ENCODE measurements at places on chromosomes 7 and 10.

DNA sequence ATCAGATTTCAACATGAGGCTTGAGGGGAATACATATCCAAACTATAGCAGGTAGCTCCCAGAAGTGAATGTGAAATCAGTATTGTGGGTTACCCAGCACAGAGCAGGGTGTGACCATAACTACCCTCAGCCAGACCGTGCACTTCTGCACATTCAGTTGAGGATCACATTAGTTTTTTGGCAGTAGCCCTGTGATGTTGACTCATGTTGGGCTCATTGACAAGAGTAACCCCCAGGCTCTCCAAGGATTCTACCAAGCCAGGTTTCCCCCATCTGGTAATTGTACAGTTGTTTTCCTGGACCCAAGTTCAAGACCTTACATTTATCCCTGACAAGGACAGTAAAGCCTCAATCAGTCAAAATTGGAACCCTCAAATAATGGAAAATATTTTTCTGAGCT, 11.7 kb upstream of the CPA4 start:
- DNase-seq: no peak

- no peak for DNase-seq
Measured at GRCh38 chr10:114046087-114046458, 2.4 kb downstream of the ADRB1 start.

GRCh38 chr10:36383349-36383748, 741.3 kb upstream of the FZD8 start:
- DNase-seq: no peak

DNA sequence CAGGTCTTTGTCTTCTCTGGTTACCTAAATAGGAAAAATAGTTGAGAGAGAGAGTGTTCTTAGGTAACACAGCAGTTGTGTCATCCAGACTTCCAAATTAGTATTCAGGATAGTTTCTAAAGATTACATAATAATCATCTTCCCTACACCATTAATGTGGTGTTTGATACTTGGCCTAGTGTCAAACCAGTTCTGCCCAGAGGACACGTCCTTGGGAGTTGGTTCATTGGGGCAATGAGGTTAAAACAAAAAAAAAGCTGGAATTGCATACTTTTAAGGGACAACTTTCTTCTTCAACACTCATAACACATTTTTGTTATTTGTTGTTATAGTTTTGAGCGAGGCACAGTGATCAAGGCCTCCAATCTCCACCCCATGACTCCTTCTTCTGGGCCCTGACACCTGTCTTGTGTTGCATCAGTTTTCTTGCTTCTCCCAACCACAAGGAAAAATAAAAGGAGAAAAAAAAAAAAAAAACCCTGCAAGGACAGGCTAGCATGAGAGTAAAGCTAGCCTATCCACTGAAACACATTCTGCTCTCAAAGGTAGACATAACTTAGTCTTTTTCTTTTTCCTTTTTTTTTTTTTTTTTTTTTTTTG, 28.8 kb downstream of the STN1 start:
- no peak for DNase-seq

DNA sequence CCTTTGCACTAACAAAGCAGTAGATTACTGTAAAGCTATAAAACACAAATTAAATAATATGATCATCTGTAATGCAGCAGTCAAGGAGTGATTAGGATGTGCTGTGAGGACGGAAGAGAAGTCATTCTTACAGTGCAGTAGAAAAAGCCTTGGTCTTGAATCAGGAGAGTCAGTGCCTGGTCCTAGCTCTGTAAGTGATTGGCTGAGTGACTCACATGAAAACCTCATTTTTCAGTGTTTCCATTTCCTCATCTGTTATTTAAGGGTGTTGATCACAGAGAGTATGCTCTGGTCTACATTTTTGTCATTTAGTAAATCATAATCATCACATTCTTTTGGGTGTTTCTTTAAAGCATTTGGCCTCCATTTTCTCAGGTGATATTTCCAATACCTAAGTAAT, 717.8 kb downstream of the LRMDA start:
- DNase-seq: no peak

DNA sequence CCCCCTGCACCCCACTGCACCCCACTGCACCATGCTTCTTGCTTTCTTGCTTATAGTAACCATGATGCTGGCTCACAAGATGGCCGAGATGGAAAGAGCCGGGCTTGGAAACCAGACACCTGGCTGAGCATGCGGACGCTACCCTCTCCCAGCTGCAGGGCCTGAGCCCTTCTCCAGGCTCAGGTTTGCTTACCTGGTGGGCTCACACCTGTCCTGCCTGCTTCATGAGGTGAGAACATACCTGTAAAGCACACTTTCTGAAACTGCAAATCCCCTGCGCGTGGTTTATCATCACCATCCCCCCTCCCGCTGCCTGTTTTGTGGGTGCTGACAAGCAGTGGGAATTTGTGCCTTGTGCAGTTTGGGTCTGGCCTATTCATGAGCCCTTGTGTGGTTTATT, 302.7 kb downstream of the GLRX3 start:
- DNase-seq: no peak

DNA sequence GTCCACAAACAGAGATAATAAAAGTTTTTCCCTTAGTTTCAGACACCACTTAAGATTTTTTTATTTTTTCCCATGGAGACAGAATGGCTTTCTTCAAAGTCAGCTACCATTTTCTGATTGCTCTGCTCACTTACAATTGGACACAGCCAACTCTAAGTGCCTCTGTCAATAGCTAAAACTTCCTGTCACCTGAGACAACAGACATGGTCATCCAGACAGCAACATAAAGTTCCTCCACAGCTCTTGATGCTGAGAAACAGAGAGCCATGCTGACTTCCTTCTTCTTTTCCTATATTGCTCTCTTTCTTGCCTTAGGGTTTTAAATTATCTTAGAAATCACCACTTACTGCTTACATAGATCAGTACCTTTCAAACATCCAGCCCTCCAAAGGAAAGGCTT, 12.0 kb downstream of the ZNF800 start:
- DNase-seq: no peak

DNA sequence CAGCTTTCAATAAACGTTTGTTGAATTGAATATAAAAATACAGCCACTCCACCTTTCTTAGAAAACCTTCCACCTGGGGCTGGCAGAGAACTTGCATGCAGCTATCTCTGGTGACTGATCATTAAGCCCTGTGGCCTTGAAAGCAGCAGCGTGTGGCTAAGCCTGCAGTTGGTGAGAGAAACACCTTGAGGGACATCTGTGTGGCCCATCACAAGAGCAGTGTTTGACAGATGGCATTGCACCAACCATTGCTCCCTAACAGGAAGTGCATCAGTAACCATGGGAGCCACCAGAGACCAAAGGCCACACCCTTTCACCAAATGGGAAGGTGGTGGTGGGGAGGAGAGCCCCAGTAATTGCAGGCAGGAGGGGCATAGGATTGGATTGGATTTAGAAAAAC, 22.4 kb downstream of the RHOBTB1 start:
- DNase-seq: no peak

DNA sequence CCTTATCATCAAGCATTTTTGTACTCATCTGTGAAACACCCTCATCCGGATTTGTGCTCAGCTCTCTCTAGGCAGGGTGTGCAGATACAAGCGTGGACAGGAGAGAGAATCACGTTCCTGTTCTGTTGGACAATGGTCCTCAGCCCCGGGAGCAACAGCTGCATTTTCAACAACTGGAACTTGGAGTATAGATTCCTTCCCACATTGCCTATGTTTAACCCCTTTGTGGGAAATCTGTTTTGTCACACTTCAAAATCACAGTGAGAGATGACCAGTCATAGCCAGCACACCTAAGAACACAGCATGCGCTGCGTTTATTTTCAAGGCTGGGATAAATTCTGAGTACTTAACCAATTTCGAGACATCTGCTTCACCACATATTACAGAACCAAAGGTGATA, 32.5 kb downstream of the MAP3K8 start:
- DNase-seq: peak; percentile 10

GRCh38 chr7:25069900-25070443, 55.1 kb downstream of the CYCS start:
- DNase-seq: peak; percentile 78

DNA sequence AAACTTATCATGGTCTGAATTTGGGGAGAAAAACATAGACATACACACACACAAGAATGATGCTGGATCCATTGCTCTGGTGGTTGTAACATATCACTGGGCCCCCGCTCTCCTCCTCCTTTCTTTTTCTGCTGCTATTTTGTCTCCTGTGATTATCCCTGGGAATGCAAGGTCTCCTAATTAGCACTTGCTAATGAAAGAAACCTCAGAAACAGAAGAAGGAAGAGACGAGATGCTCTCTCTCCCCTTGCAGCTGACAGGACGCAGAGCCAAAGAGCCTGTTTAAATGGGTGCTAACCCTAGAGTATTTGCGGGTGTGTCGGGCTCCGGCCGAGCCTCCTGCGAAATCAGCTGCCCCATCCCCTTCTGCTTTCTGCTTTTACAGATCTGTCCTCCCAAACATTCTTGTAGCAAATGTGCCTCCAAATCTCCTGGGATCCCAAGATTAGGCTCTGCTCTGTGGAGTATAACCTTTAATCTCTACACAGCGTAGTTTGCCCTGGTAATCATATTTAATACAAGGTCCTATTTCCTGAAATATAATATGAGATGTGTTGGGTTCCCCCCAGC, 81.5 kb downstream of the FRMPD2 start:
- peak; percentile 38 for DNase-seq

- peak; percentile 32 for DNase-seq
Measured at GRCh38 chr10:112793202-112793921, 156.7 kb upstream of the TCF7L2 start.

- peak; percentile 51 for DNase-seq
Measured at GRCh38 chr10:660970-661596, 28.4 kb downstream of the DIP2C start.

GRCh38 chr10:49617121-49618020, 3.5 kb downstream of the CHAT start:
- peak; percentile 32 for DNase-seq

DNA sequence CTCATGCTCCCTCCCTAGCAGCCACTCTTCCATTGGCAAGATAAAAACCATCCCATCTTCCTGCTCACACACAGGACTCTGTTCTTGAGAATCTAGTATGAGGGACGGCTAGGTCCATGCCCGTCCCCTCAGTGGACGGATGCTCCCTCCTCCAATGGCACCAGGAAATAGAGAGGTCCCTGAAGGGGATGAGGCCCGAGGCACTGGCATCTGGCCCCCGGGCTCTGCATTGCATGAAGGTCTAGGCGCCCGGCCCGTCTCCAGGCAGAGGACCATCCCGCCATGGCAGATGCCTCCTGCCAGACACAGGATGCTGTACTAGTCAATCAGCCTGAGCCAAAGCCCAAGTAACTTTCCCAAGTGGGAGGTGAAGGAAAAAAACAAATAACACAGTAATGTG, 15.0 kb downstream of the PRKAG2 start:
- no peak for DNase-seq

DNA sequence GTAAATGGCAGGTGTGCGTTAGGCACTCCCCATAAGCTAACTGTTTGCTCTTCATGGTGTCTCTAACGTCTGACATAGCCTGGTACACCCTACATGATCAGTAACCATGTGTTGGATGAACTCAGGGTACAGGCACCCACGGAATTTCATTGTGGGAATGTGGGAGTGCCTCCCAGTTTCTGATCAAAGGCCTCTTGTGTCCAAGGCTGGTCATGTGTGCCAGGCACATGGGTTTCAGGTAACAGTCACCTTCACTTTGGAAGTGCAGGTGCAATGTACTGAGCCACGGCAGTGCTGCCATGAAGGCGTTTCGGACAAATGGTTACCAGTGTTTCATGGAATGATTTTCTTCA, 298.3 kb downstream of the DNAJB6 start:
- no peak for DNase-seq

Measured in islet precursor cell (in vitro differentiated cells).